ENCODE measurements at places on chromosomes 5 and 9.

DNA sequence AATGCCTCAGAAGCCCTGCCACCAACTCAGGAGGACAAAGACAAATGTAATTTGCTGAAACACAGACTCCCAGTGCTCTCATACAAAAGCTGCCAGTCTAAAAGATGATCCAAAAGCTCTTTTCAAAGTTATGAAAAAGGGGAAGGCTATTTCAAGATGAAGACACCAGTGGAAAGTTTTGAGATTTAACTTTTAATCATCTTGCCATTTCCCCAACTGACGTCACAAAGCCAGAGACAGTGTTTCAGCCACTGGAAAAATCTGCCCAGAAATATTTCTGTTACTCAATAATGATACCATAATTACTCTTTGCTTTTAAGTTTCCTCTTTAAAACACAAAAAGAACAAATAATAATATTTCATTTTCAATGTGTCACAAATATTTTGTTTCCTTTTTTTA lies 20.9 kb downstream of the ENG start:
- no peak for DNase-seq

DNA sequence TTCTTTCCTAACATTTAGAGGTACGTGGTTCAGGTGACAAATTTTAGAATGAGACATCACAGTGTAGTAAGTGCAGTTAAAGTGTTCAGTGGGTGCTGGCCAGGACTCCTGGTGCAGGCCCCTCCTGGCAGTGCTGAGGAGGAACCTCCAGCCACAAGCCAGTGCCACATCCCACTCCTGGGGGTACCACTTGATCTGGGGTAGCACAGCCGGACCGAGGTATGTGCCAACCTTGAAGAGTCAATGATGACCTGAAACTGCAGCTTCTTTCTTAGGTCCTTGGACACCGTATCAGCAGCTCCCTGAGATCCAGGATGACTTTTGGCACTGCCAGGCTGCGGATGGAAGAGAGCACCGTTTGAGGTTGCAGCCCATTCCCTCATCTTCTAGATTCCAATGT lies 310.4 kb upstream of the IRX4 start:
- DNase-seq: no peak

GRCh38 chr5:82246960-82247574 lies 31.1 kb downstream of the RPS23 start:
- DNase-seq: no peak

- DNase-seq: no peak
Measured at GRCh38 chr5:90111364-90112032, 298.1 kb downstream of the CETN3 start.

DNA sequence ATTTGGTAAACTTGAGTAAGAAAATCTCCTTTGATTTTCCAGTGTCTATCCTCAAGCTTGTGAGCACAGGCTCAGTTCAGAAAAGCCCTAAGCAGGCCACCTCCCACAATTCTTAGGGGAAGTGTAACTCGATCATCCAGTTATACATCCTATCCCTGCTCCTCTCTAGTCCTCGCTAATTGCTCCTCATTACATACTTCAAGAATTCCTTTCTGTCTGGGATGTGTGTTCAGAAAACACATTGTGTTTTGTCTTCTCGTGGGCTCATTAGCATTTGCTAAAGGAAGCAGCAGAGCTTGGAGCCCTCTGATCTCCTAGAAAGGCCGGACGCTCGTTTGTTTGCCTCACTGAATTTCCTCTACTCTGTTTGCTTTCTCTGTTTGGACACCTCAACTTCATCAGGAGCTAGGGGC lies 268.2 kb upstream of the RFX3 start:
- no peak for DNase-seq

DNA sequence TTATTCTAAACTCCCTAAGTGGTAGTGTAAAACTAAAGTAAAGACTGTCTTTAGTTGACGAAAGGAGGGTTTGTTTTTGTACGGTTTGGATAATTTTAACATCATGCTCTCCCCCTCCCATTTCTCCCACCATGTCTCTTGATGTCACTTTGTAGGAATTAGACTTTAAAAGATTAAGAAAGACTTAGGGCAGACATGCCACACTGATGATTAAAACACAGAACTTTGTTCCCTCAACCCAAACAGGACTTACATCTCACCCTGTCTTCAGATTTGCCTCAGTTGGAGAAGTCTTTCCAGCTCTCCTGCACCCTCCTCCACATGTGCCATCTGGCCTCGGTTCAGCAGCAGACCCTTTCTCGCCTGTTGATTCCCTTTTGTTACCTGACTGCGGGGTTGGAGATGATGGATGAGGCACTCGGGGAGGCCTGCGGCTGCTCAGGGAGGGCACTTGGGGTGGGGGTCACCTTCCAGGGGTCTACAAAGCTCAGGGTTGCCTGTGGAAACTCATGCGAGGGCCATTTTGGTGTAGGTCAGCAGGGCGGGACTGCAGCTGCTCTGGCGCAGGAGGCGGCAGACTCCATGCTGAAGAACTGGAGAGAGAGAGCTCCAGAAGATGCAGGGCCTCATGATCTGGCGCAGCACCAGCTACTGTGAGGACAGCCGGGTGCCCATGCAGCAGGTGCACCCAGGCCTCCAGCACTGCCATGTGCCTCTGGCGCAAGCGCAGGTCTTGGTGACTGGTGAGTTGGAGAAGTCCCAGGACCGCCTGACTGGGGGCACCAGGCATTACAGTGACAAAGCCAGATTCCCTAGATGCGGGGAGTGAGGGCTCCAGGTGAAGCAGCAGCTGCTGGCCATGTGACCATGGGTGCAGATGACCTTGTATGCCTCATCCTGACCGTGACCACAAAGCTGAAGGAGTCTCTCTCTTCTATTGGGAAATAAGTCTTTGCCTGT lies 24.5 kb upstream of the EXOC3 start:
- no peak for DNase-seq

DNA sequence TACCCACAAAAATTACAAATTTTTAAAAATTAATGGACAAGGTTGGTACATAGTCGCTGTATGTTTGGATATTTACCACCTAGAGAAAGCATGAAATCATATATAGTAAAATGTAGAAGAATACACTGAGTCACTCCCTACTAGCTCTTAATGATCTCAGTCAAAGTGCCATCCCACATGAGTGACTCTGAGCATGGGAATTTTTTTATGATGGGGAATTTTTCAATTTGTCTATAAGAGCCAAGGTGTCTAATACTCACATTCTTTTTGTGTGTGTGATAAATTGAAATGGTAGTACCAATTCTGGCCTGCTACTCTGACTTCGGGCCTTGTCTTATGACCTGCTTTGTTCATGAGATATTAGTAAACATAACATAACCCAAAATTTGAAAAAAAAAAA lies 483.2 kb downstream of the CDH10 start:
- DNase-seq: no peak

- no peak for DNase-seq
Measured at GRCh38 chr5:134143944-134144941, 29.8 kb downstream of the TCF7 start.

DNA sequence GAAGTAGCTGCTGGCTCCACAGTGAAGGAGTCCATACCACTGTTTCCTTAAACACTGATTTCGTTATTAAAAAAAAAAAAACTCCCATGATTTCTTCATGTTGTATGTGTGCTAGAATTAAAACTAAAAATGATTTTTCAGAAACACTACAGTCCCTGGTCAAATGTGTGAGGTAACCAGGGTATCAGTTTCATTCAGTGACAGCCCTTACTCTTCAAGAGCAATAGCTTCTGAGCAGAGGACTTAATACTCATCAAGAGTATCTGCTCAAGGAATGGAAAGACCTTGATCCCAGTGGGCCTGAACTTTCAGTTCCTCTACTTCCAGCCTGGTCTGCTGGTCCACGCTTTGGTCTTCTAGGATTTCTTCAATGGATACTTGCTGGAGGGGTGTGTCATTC lies 95.1 kb downstream of the BNC2 start:
- no peak for DNase-seq

DNA sequence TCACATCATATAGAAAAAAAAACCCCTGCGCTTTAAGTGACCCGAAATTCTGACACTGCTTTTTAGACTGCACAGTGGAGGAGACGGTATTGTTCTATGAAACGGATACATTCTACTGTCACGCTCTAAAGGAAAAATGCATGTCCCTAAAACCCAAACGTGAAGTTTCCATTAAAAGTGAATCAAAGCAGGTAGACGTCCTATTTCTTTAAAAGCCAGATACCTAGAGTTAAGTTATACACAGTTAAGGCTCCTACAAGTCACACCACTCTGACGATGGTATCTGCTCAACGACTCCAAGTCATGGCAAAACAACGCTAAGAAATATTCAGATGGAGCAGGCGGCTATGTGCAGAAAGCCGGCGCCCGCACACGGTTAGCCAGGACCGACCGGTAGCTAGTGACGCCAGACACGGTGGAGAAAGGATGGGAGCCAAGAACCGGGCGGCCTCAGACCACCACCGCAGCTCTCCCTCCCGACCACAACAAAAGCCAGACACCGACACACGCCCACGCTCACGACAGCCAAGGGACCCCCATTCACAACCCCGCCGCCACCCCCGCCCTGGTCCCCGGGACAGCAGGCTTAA lies 734 bp downstream of the SKP1 start:
- no peak for DNase-seq

GRCh38 chr9:25205285-25205684 lies 473.0 kb downstream of the TUSC1 start:
- no peak for DNase-seq

- no peak for DNase-seq
Measured at GRCh38 chr9:136052991-136053756, 41.9 kb downstream of the NACC2 start.

DNA sequence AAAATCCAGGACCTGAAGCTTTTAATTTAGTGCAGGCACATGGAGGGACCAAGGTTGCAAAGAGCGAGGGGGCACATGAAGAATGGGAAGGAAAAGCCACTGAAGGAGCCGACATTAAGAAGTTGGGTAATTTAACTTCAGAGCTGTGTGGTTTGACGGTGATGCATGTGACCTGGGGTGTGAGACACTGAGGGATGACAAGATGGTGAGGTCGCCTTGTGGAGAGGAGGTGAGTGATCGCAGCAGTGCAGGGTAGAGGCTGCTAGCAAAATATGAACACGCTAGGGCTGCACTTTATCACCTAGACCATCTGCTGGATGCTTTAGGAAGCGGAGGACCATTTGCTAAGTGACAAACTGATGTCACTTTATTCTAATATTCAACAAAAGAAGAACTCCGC lies 339.0 kb upstream of the KIF2A start:
- DNase-seq: no peak

DNA sequence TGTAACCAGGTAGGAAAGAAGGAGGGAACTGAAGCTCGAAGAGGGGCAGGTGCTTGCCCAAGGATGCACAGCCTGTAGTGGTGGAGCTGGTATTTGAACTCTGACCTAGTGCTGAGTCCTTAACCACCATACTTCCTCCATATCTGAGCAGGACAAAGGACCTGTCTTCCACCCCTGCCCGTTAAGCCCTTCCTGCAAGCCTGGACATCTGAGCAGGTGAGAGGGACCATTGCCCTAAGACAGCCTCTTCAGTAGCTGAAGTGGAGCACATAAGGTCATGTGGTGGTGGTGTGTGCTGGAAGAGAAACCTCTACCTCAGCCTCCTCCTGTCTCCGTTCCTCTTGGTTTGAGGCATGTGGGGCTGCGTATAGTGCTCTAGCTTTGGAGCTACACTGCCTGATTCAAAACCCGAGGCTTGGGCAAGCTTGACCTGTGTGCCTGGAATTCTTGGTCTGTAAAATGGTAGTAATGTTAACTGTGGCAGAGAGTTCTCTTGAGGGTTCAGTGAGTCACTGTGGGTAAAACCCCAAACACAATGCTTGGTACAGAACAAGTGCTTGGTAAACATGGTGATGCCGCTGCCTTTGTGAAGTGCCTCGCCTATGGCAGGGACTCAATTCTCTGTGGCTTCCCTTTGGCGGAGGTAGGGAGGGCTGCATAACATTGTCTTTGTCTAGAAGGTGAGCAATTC lies 7.4 kb downstream of the GALNT10 start:
- DNase-seq: no peak

- no peak for DNase-seq
Measured at GRCh38 chr9:37061768-37062167, 27.7 kb upstream of the PAX5 start.

DNA sequence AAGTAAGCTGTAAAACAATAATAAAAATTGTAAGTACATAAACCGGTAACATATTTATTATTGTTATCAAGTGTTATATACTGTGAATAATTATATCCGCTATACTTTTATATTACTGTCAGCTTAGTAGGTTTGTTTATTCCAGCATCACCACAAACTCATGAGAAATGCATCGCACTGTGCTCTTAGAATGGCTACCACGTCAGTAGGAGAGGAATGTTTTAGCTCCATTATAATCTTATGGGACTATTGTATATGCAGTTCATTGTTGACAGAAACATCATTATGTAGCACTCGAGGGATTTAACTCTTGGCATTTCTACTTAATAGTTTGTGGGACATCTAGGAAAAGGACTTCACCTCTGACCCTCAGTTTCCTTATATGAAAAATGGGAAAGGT lies 16.4 kb downstream of the SLC12A2 start:
- DNase-seq: no peak

GRCh38 chr5:80187421-80188090 lies 68.3 kb downstream of the SERINC5 start:
- no peak for DNase-seq

- no peak for DNase-seq
Measured at GRCh38 chr9:19409401-19410194, 789 bp downstream of the ACER2 start.

GRCh38 chr9:35864695-35865255 lies 5.4 kb downstream of the OR13J1 start:
- no peak for DNase-seq

GRCh38 chr5:126133424-126133823 lies 289.8 kb upstream of the GRAMD2B start:
- DNase-seq: no peak

DNA sequence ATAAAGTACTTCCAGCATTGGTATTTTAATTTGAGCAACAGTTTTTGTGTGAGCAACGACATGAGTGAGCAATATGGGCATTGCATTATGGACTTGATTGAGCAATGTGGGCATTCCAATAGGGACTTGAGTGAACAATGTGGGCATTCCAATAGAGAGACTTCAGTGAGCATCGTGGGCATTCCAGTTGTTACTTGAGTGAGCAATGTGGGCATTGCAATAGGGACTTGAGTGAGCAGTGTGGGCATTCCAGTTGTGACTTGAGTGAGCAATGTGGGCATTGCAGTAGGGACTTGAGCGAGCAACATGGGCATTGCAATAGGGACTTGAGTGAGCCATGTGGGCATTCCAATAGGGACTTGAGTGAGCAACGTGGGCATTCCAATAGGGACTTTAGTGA lies 52.2 kb downstream of the ZCCHC7 start:
- no peak for DNase-seq

Measured in cortex of kidney (tissue), 1 donor.